ENCODE measurements at places on chromosomes 5 and 9.
A peak's percentile ranks its signal among the peaks of the same experiment; 100 is the strongest.

DNA sequence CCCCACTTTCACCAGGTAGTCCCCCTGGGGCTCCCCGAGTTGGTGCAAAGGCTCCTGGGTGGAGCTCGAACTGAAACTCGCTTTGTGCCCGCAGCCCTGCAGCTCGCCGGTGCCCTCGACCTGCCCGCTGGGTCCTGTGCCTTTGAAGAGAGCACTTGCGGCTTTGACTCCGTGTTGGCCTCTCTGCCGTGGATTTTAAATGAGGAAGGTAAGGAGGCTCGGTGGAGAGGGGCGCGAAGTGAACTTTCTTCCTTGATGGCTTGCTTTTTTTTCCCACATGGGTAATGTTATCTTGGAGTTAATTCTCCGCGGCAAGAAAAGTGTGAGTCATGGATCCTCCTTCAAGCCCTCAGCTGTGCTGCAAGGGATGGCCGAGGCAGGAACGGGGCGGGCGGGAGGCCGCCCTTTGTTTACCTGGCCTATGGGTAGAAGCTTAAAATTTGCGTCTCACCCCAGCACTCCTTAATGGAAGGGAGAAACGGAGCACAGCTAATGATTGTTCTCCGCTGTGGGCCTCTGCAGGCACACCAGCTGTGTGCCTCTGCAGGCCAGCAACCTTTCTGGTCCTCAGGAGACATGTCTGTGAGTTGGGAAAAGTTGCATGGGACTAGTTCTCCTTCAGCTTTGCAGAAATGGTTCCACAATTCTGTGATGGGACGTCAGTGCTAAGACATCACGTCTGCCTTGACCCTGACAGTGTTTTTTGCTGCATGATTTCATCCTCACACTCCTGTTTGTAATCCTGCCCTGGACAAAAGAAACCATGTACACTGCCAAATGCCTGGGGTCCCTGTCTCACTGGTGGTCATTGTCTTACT is 1.1 kb downstream of the MAMDC2 start:
- peak; percentile 72 for DNase-seq

- peak; percentile 20 for DNase-seq
Measured at GRCh38 chr5:1751864-1752822, 47.5 kb downstream of the MRPL36 start.

DNA sequence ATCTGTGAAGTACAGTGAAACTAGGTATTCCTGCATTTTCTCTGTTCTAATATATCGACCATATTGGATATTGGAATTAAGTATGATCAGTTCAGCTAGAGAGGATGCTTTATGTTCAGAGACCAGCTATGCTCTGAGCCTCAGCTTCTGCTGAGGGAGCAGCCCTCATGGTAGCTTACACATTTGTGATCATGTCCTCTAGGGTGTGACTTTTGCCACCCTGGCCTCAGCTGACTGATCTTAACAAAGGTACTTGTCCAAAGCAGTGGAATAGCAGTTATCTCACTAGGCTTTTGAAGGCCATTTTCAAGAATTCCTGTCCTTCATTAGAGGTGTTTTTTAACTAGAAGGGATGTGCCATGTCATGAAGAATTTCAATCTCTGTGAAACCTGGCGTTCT is 9.3 kb downstream of the SCAMP1 start:
- DNase-seq: no peak

DNA sequence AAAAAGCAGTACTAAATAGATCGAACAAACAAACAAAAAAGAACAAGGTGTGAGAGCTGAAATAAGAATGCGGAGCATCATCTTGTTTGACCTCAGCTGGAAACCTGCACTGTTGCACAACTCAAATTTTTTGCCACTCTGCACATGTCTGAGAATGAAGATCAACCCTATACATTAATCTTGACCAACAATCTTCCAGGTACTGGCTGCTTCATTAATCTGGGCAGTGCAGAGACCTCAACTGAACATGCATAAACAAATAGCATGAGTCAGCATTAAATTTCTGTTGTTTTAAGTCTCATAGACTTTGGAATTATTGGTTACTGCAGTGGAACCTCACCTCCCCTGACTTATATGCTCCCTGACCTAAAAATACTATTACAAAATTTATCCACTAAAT is 114.6 kb upstream of the FTMT start:
- no peak for DNase-seq

- DNase-seq: no peak
Measured at GRCh38 chr5:1020452-1020961, 11.9 kb downstream of the NKD2 start.

GRCh38 chr5:122896598-122897282 is 51.3 kb downstream of the SNX24 start:
- no peak for DNase-seq

- no peak for DNase-seq
Measured at GRCh38 chr9:15640121-15640520, 87.3 kb downstream of the CCDC171 start.

GRCh38 chr5:1886846-1887587 is 4.3 kb upstream of the IRX4 start:
- no peak for DNase-seq

GRCh38 chr9:128024761-128025308 is 42.3 kb downstream of the NAIF1 start:
- no peak for DNase-seq
